Chondrocyte (in vitro differentiated cells): ENCODE measurements at places on chromosomes 5 and 9. TPM values are rescaled to one million over a fixed set of nuclear protein-coding genes. Genes with fewer than 3 reads are reported as not detected.
A peak's percentile ranks its signal among the peaks of the same experiment; 100 is the strongest.

Gene OBP2B
- total RNA-seq: not detected in 3 replicates

Gene DMRTA1
- total RNA-seq: 5.0 to 6.7 TPM (median 5.2 TPM) in 3 replicates

GRCh38 chr5:143403593-143404415 lies at the start of gene NR3C1:
Gene NR3C1 (minus strand): TSS chr5:143403686. CDS start chr5:143400839, 2,847 bp downstream.
- H3K4me3 ChIP-seq: peak within 1 kb of the TSS; percentile 87
- no peaks in the 10 kb centered on the region for H3K27me3 ChIP-seq
- peak within 1 kb of the TSS; percentile 100 for H3K27ac ChIP-seq
- peak; percentile 95 for DNase-seq

GRCh38 chr5:2753452-2754420 lies 2.3 kb upstream of the IRX2 start:
- no peak for DNase-seq
- no peak overlapping the region for H3K27ac ChIP-seq
- peak overlapping the region; percentile 75 for H3K4me3 ChIP-seq
- H3K27me3 ChIP-seq: no peaks in the 10 kb centered on the region
- H3K4me1 ChIP-seq: peaks cover 62% of the 10 kb centered on the region

DNA sequence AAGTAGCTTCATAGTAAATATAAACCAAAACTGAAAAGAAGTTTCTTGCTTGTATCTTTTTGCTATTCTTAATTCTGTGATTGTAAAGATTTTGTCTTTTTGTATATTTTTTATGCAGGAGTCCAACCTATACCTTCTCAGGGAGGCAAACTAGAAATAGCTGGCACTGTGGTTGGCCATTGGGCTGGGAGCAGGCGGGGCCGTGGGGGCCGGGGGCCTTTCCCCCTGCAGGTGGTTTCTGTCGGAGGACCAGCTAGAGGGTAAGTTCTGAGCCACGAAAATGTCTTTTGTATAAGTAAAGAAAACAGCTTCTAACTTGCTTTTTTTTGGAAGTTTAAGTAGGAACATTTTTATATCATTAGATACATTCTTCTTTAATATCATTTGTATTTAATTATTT lies 15.4 kb upstream of the PHF2 start:
- H3K27me3 ChIP-seq: no peaks in the 10 kb centered on the region
- H3K4me1 ChIP-seq: peaks cover 3% of the 10 kb centered on the region
- no peak overlapping the region for H3K27ac ChIP-seq
- no peak for DNase-seq

Gene BHMT
- not detected in 3 replicates for total RNA-seq
